ENCODE measurements at places on chromosomes 13 and 19.

DNA sequence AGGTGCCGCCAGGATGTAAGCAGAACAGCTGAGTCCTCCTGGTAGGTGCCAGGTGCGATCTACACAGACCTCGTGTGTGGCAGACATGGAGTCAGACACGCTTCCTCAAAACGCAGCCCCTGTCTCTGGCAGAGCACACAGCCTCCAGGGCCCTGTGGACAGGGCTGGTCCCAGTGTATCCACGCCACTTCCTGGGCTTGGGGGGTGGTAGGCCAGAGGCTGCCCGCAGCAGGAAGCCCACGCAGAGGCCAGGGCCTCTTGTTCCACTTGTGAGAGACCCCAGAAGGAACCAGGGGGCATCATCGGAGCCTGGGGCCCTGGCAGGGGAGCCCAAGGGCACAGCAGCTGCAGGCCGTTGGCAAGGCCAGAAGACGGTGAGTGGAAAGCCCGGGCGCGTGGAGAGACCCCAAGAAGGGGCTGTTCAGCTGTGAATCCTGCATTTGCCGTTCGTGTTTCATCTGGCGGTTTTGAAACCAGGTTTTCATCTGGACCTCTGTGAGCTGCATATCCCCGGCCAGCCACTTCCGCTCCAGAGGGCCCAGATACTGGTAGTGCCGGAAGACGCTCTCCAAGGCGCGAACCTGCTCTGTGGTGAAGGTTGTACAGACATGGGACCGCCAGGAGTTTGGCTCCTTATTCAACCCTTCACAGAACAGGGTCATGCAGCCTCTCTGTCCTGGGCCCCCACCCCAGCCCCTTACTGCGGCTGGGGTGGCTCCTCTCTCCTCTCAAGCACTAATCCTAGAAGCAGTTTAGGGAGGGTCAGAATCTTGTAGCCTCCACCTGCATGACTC is 25.1 kb upstream of the SLITRK1 start:
- no peaks in the 10 kb centered on the region for H3K4me1 ChIP-seq
- H3K36me3 ChIP-seq = no peaks in the 10 kb centered on the region
- H3K27ac ChIP-seq = no peak overlapping the region
- H3K4me3 ChIP-seq = no peak overlapping the region
- no peaks in the 10 kb centered on the region for H3K27me3 ChIP-seq

GRCh38 chr13:96229356-96229755 is 139.4 kb downstream of the HS6ST3 start:
- no peaks in the 10 kb centered on the region for H3K4me1 ChIP-seq
- DNase-seq = no peak
- no peaks in the 10 kb centered on the region for H3K27me3 ChIP-seq
- no peak overlapping the region for H3K4me3 ChIP-seq
- H3K36me3 ChIP-seq = no peaks in the 10 kb centered on the region

- H3K4me3 ChIP-seq = no peak overlapping the region
- no peaks in the 10 kb centered on the region for H3K27me3 ChIP-seq
- no peaks in the 10 kb centered on the region for H3K4me1 ChIP-seq
- H3K36me3 ChIP-seq = no peaks in the 10 kb centered on the region
These were observed 58.0 kb downstream of the PIBF1 start for GRCh38 chr13:72839831-72840426.

DNA sequence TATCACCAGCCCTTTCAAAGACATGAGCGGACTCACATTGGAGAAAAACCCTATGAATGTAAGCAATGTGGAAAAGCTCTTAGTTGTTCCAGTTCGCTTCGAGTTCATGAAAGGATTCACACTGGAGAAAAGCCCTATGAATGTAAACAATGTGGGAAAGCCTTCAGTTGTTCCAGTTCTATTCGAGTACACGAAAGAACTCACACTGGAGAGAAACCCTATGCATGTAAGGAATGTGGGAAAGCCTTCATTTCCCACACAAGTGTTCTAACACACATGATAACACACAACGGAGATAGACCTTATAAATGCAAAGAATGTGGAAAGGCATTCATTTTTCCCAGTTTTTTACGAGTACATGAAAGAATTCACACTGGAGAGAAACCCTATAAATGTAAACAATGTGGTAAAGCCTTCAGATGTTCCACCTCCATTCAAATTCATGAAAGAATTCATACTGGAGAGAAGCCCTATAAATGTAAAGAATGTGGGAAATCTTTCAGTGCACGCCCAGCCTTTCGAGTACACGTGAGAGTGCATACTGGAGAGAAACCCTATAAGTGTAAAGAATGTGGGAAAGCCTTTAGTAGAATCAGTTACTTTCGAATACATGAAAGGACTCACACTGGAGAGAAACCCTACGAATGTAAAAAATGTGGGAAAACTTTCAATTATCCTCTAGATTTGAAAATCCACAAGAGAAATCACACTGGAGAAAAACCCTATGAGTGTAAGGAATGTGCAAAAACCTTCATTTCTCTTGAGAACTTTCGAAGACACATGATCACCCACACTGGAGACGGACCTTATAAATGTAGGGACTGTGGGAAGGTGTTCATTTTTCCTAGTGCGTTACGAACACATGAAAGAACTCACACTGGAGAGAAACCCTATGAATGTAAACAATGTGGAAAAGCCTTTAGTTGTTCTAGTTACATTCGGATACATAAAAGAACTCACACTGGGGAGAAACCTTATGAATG is 17.6 kb downstream of the ZNF791 start:
- DNase-seq = no peak
- H3K4me3 ChIP-seq = no peak overlapping the region
- no peaks in the 10 kb centered on the region for H3K27me3 ChIP-seq
- H3K36me3 ChIP-seq = peaks cover 33% of the 10 kb centered on the region
- H3K4me1 ChIP-seq = no peaks in the 10 kb centered on the region

Data from gastrocnemius medialis (tissue), 4 donors.